ENCODE measurements at places on chromosomes 1 and 21.

DNA sequence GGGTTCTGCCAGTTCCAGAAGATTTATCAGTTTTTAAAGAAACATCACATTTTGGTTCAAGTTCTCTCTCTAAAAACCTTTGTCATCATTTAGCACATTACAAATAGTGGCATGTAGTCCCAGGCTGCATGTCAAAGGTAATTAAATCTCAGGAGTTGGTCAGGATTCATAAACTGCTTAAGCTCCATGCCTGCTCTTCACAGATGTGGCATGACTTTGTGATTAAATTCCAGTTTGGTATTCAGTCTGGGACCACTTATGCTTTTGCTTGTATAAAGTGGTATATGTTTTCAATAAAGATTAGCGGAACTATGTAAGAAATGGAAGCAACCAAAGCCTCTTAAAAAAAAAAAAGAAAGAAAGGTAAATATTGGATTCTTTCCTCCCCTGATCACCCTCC lies 408.0 kb downstream of the DISC1 start:
- DNase-seq = no peak

DNA sequence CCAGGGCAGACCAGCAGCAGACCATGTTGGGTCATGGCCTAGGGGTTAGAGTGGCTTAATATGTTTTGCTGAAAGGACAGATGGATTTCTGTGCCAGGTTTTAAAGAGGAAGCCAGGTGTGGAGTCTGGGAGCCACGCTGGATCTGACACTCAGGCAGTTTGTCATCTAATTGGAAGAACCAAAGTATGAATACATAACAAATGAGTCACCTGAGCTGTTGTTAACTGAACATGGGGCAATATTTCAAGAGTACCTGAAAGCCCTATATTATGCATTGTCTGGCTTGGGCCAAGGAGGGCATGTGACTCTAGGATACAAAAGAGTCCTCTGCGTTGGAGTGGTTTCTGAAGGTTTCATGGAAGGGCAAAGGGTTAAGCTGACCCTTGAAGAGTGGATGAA lies 70.6 kb downstream of the LMO4 start:
- DNase-seq = no peak

DNA sequence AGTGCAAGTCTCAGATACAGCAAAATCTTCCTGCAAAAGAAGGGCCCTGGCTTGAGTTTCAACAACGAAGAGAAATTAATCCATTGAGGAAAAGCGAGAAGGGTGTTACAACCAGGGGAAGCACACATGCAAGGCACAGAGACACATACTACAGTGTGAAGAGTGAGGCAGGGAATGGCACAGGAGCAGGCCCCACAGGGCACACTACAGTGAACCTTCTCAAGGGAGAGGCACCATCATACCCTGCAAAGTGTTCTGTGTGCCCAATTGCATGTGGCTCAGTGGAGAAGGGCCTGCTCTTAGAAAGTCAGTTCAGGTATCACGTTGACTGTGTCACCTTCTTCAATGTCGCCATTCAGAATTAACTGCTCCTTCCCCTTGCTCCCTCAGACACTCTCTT lies 60.3 kb downstream of the LMX1A start:
- no peak for DNase-seq

- DNase-seq = no peak
Observed at GRCh38 chr1:220967911-220968310, 88.7 kb downstream of the HLX start.

DNA sequence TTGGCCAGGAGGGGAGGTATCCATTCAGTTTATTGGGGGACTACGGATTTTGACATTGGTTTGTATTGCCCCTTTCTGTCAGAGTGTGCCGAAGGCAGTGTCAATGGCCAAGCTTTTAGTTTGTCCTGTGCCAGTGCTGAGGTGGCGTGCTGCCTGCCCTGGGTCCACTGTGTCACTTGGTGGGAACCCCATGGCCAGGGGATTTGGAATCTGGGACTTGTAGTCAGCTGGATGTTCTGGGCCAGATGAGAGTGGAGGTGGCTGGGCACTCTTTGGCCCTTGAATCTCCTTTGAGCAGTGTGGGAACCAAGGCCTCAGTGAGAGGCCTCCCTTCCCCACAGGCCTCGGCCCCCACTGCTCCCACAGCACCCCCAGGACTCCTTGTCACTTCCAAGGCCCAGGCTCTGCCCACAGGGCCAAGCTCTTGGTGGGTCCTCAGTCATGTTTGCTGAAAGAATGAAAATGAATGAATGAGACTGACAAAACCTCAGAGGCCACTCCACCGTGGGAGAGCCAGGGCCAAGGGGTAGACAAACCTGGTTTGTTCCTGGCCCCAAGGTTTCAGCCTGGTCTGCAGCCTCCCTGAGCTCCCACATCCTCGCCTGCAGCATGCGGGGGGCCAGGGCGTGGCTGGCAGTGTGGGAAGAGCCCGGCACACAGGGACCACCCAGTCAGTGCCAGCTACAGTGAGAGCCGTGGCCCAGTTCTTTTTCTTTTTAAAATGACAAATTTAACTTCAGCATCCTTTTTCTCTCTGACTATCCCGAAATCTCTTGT lies 412.2 kb downstream of the MATN1 start:
- no peak for DNase-seq

GRCh38 chr1:164562947-164563520 lies 4.0 kb downstream of the PBX1 start:
- DNase-seq = no peak

- no peak for DNase-seq
Observed at GRCh38 chr1:47786316-47786715, 210.9 kb downstream of the TRABD2B start.

- DNase-seq = no peak
Observed at GRCh38 chr21:37484535-37485474, 118.2 kb downstream of the DYRK1A start.

Data from heart right ventricle (tissue), 16 donors.